ENCODE measurements at places on chromosomes 2 and 18.

GRCh38 chr2:101860157-101860556 lies 131.6 kb upstream of the IL1R2 start:
- no peak for DNase-seq

DNA sequence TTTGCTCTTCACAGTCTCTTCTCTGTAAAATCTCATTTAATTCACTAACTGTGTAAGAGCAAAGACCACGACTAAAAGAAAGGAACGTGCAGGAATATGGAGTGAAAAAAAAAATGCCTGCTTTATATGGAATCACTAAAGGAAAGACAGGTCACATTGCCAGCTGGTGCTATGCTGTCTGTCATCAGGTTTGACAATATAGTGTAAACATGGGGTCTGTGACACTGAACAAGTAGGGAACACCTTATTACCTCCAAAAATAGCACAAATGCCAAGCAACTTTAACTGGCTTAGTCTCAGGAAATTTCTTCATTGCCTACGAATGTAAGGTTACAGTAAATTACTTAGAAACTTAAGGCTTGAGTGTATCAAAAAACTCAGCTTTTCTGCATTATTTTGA lies 364.5 kb upstream of the LINC00305 start:
- DNase-seq: no peak

GRCh38 chr18:46278481-46279465 lies 174.6 kb downstream of the HAUS1 start:
- DNase-seq: no peak

DNA sequence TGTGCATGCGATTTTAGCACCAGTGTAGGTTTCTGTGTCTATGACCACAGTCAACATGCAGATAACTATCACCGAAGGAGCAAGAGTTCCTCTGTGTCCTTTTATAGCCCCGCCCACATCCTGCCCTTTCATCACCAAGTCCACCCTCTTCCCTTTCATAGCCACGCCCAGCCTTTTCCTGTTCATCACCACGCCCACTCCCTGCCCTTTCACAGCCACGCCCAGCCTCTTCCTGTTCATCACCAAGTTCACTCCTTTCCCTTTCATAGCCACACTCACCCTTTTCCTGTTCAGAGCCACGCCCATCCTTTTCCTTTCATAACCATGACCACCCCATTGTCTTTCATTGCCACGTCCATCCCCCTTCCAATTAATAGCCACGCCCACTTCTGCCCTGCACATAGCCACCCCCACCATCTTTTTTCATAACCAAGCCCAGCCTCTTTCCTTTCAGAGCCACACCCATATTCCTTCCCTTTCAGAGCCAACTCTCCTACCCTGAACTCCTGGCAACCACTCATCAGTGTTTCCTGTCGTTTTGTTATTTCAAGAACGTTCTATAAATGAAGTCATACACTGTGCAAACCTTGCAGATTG lies 273.9 kb downstream of the MYT1L start:
- DNase-seq: peak; percentile 98

DNA sequence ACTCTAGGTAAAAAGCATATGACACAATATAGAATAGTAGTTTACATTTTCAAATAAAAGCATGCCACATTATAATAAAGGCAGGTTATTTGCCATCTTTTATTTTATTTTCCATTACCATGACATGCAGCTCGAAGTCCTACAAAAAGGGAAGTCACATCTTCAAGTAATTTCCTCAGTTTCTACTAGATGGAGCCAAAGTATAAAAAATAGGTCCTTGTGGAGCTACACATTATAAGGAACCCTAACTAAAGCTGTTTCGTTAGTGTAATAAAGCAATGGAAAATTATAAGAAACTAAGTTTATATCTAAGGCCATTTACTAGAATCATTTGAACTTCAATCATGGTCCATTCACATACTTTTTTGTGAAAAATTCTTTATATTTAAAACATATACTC lies 674.5 kb downstream of the KCNJ3 start:
- DNase-seq: peak; percentile 33

GRCh38 chr2:59713577-59713976 lies 839.9 kb downstream of the BCL11A start:
- DNase-seq: no peak

DNA sequence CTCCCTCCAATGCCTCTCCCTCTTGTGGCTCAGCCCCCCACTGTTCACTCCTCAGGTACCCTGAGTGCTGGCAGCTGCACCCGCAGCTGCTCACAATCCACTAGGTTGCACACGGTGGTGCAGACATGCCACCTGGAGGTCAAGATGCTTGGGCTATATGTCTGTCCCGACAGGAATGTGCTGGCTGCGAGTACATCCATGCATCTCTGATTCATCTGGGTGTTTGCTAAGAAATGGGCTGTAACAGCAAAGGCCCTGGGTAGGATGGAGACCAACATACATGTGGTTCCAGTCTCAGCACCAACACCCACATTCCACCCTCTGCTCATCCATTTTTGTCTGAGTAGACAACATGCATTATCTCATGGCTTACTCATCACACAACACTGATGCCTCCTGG lies 31.3 kb downstream of the ANKMY1 start:
- no peak for DNase-seq
